Activated naive CD4-positive, alpha-beta T cell (primary cell): ENCODE measurements at places on chromosomes 12 and 14.

GRCh38 chr12:108103087-108103486, 26.0 kb upstream of the WSCD2 start:
- DNase-seq: no peak

DNA sequence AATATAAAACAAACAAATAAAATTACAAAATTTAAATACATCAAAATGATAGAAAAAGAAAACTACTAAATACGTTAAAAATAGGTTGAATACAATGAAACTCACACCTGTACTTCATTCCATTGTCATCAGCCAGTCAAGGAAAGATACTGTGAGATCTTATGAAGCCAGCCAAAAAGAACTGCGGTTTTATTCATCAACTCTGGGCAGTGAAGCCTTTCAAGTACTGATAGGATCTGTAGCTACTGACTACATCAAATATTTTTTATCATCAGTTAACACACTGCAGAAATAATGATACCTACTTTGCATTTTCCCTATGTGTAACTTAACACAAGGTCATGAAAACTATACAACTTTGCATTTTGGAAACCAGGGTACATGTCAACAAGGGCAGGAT, 46.3 kb upstream of the FAR2 start:
- no peak for DNase-seq

GRCh38 chr12:4796216-4796615, 76.0 kb downstream of the GALNT8 start:
- no peak for DNase-seq

DNA sequence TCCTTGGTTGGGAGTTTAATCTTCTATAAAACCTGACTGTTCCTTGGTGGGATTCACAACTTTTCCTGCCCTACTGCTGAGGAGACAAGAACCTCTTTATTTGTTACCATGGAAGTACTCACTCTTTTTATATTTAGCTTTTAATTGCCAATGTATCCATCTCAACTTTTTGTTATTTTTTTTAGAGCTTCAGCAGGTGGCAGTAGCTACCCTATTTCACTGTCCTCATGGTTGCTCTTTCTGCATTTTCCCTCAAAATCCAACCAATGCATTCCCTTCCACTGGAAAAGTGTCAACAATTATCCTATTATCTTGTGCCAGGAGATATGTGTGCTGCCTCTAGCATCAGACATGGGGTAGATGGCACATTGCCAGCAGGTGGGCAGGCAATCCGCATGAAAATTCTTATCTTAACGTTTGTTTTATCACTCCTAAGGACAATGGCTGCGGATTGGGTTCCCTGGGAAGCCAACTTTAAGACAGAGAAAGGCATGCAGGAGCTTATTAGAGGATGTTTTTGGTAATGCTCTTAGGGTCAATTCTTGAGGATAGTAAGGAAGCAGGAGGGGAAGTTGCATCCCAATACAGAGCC, 406.4 kb downstream of the SNAPC1 start:
- DNase-seq: no peak

DNA sequence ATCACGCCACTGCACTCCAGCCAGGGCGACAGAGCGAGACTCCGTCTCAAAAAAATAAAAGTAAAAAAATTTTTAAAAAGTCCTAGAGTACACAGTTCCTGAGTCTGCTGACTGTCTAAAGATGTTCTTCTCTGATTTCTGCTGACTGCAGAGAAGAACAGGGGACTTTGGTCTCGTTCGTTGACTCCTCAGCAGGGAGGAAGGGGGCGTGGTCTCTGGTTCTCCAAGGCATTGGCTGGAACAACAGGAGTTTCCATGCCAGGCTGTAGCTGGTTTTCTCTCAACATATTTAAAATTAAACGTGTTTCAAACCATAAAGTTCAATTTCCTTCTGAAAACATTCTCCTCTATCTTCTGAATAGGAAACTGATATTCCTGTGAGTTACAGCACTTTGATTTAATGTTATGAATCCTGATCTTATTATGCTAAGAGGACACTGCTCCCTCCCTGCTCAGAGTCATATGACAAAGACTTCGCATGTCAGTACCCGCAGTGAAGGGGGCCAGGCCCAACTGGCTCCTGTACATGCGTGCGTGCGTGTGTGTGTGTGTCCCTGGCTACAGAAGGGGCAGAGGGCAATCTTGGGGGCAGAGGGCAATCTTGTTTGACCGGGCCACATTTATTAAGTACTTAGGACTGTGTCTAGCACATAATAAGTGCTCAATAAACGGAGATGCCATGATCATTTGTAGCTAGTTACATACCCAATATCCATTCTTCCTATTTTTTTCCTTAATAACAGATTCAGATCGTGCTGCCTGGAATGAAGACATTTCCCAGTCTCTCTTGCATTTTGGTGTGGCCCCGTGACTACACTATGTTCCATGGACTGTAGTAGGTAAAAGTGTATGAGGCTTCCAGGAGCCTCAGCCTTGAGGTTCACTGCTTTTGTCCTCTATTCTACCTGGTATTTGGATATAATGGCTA, 16.5 kb upstream of the HNF1A start:
- no peak for DNase-seq

DNA sequence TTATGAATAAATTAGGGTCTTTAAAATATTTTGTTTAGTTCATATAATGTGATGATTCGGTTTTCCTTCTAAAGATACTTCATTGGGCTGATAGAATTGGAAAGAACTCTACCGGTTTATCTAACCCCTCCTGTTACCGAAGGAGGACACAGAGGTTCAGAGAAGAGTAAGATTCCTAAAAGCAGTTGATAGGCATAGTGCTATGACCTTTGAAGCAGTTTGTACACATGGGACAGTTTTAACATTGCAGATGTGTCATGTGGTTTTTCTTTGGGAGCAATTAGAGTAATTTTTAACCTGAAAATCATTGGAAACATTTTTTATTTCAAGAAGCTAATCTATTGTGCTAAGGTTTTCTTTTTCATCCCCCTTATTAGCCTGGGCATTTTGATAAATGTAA, 62.8 kb downstream of the BHLHE41 start:
- no peak for DNase-seq

DNA sequence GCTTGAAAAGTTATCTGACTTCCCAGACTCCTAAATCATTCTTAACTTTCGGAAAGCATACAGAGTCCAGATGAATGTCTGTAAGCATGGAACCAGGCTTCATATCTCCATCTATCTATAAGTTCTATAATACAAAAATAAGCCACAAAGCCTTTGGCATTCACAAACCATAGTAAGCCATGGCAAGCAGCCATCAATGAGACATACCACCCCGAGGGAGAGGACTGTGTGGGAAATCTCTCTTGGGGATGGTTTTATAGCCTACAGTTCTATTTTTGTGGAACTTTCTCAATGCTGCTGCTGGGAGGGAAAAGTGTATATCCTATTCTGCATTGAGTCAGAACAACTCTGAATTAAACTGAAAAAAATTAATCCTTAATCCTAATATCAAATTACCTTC, 20.4 kb downstream of the EGLN3 start:
- no peak for DNase-seq

DNA sequence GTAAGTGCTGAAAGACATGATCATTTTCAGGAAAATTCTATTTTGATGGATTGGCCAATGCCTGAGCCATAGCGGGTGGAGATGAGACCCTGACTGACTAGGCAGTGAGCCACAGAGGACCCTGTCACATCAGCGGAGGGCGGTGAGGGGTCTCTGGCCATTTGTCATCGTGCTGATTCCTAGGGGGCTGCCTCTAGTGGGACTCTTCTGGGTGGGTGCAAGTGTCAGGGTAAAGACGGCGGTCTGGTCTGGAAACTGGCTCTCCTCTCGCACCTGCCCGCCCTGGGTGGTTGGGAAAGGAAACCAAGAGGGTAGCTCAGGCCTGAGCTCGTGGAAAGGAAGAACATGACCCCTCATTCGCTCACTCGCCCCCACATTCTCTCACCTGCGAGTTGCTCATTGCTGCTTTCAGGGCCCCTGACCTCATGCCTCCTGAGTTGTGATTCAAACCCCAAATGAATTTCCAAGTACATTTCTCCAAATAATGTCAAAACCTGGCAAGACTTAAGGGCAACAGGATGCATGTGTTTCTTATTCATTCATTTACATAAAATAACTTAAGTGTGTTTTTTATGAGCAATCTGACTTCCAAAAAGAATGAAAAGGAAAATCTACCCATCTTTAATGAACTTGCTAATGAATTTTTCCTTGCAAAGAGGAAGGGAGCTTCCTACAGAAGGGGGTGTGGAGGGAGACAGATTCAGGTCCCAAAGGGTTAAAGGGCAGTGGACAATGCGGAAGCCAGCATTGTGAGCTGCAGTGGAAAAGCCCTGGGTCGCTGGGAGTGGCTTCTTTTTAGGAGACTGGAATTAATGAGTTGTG, 12.8 kb downstream of the MEG3 start:
- DNase-seq: no peak

DNA sequence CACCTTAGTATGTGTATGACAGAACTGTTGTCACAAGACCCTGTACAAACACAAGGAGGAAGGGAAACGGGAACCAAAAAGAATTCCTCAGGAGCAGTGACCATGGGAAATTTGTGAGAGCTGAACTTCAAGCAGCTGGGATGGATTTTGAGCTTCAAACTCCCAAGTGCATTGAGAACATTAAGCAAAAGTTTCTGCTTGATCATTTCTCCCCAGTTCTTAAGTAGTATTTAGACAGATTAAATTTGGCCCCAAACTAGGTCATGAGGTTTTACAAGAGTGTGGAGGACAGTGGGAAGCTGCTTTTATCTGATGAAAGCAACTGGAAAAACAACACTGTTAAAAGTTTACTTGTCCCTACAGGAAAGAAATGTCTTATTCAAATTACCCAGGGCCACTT, 206.0 kb upstream of the DCN start:
- DNase-seq: no peak

GRCh38 chr12:69102856-69103255, 136.5 kb upstream of the CPSF6 start:
- no peak for DNase-seq

DNA sequence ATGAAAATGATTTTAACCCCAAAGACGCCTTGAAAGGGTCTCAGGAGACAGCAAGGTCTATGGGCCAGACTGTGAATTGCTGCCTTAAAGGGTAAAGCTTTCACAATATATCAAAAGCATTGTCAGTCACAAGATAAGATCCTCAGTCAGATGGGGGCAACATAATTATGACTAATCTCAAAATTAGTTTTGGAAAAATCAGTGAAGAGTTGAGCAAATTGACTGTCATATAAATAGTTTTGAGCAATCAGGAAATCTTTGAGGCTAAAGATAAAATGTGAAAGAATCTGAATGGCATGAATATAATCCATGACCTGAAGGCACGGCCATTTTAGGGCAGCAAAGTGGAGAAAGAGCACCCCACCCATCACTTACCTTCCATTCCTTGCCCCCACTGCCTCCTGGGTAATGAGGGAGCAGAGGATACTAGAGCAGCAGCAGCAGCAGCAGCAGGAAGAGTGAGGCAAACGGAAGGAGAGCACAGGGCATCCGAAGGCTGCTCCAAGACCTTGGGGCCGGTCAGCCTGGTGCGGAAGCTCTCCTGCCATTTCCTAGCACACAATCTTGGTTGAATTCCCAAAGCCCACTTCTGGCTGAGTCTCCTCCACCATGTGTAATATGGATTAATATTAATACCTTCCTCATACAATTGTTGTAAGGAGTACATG, 7.0 kb downstream of the STON2 start:
- DNase-seq: no peak

GRCh38 chr12:68613209-68613904, 2.7 kb downstream of the RAP1B start:
- no peak for DNase-seq

GRCh38 chr14:22289570-22289969, 299.5 kb downstream of the DAD1 start:
- no peak for DNase-seq

- DNase-seq: no peak
These were observed 11.9 kb downstream of the ESPL1 start for GRCh38 chr12:53279888-53280498.

DNA sequence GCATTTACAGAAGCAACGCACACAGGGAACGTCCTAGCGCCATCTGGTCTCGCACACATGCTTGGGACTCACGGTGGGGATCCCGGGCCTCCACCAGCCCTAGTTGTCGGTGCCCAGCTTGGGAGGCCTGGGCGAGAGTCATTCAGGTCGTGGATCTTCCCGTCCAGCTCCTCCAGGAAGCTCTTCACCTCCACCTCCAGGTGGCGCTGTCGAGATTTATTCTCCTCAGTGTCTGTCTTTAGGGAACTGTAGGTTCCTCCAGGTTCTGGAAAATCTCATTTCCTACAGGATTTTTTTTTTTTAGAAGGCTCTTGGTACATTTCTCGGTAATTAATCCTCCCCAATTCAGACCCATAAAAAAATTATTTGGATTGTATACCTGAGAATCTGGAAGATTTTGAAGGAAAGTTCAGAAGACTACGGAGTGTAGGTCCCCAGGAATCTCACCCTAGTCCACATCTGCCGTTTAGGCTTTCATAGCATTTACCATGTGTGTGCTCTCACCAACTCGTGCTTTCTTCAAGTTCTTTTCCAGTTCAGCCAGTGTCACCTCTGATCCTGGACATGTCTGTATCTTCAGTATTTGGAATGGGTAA, 910.0 kb downstream of the TMEM121 start:
- peak; percentile 54 for DNase-seq

DNA sequence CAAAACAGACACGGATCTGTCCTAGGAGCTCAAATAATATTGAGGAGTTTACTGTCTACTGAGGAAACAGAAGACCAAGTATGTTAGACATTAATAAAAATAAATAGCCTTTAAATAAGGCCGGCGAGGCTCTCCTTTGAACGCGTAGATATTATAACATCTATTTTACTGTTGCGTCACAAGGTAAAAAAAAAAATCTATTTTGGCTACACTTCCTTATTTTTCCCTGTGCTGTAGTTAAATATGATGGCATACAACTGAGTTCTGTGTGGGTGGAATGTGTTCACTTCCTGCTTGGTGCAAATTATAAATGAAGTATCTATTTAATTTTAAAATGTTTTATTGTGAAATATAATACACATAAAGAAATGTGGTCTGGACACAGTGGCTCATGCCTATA, 17.2 kb upstream of the RAD52 start:
- DNase-seq: no peak

- no peak for DNase-seq
These were observed 981.8 kb downstream of the SLC16A7 start for GRCh38 chr12:60577607-60578006.

GRCh38 chr12:130111965-130112496, 50.2 kb upstream of the FZD10 start:
- no peak for DNase-seq

- DNase-seq: no peak
These were observed 796.4 kb downstream of the AACS start for GRCh38 chr12:125861299-125862281.

- peak; percentile 32 for DNase-seq
These were observed 9.2 kb downstream of the HOXC8 start for GRCh38 chr12:54017878-54018467.

DNA sequence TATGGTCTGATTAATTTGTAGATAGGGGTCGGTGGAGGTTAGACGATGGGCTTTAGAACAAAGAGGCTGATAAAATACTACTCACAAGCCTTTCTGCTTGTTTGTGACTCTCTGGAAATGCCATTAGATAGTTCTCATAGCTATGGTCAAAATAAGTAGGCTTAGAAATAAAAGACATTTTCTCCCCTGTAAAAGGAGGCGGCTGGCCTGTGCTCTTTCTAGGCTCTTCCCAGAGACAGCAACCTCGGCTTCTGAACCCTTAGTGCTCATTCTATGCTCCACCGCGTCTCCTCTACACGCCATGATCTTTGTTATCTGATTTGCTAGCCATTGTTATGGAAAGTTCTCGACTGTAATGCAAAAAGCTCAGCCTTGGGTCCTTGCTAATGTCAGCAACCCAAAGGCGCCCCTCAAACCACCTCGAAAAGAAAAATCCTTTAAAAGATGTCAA, 64.5 kb downstream of the CRADD start:
- DNase-seq: no peak

- DNase-seq: no peak
These were observed 138.1 kb upstream of the LMNTD1 start for GRCh38 chr12:25690996-25691864.
